Stimulated activated CD4-positive, alpha-beta T cell treated with anti-CD3 and anti-CD28 coated beads, Interleukin-4, amount 100 ng/mL, for 4 hours (primary cell): ENCODE measurements at places on chromosomes 5 and 9.

DNA sequence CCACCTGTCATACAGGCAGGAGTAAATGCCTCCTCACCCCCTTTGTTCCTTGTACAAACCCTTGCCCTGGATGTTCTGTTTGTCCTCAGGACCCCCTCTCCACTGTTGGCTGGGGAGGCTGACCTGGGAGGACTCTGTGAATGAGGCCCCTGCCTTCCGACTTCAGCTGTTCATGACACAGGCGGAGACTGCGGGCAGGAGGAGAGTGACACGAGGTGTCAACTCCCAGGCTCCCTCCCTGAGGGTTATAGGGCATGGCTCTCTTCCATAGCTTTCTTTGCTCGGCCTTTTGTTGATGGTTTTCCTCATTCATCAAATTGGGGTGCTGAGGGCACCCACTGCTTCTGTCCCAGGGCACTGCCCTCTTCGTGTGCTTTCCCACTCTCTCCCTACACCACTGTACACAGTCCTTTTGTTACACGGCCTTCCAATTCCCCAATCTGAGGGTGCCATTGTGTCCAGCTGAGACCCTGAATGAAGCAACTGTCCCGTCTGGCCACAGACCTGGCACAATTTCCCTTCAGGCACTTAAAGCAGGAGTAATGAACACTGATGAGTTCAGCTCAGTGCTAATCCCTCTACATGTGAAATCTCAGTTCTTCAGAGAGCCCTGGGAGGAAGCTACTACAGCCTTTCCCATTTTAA is 33.8 kb downstream of the KCNIP1 start:
- DNase-seq, result no peak

- DNase-seq, result no peak
Measured at GRCh38 chr9:22921742-22922141, 475.1 kb downstream of the DMRTA1 start.

DNA sequence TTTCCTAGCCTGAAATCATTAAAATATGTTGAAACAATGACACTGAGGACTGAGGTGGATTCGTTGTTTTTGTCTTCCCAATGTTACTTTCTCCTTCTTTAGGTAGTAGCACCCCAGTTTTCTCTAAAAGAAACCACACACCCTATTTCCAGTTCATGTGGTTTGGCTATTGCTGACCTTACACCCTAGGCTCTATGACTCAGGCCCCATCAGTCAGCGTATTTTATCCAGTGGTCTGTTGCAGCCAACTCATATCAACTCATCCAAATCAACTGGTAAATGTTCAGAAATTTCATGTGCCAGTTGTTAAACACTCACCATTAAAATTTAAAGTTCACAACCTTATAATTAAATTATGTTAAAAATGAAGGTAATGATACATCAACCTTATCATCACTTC is 44.6 kb upstream of the NFIB start:
- DNase-seq, result no peak

- DNase-seq, result no peak
Measured at GRCh38 chr9:126317513-126317912, 9.1 kb upstream of the MVB12B start.

- no peak for DNase-seq
Measured at GRCh38 chr5:172288465-172288864, 4.9 kb upstream of the UBTD2 start.

- DNase-seq, result no peak
Measured at GRCh38 chr5:172383191-172383802, 71.0 kb downstream of the SH3PXD2B start.

DNA sequence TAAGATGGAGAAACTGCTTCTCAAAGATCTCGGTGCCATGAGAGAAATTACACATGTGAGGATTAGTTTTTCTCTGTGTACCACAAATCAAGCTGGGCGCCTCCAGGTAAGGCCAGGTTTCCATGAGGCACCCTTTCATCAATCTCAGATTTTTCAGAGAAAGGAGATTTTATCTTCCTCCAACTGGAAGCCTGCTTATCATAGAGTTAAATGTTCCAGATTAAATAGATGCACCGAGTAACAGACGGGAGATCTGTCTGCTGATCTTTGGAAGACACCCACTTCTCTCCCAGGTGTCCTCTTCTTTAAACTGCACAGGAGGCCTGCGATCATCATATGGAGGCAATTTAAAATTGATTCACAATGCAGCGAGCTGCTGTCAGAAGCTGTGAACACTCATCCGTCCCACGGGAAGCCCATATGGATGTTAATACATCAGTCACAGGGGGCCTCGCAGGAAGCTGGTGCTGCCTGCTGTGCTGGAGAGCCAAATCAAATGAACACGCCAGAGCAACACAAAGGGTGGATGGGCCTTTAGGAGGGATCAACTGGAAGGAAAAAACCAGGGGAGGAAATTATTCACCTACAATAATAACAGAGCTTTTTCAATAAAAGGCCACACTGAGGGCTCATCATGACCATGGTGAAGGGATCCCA is 93.3 kb downstream of the TLE1 start:
- no peak for DNase-seq

DNA sequence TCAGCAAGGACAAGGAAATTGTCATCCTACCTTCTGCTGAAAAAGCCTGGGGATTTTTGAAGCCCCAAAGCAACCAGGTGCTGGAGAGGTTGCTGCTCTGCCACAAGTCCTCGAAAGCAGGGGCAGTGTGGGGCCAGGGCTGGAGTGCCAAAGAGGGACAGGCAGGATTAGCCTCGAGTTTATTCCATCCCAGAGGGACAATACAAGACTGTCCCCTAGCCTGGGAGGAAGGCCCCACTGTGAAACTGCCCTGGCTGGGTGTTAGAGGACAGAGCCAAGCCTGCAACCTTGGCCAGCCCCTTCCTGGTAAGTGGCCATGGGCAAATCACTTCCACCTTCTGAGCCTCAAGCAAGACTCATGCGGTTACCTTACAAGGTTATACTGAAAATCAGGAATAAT is 55.1 kb downstream of the WHRN start:
- no peak for DNase-seq
